ENCODE measurements at places on chromosomes 6 and 20. TPM values are rescaled to one million over a fixed set of nuclear protein-coding genes. Genes with fewer than 3 reads are reported as not detected.

DNA sequence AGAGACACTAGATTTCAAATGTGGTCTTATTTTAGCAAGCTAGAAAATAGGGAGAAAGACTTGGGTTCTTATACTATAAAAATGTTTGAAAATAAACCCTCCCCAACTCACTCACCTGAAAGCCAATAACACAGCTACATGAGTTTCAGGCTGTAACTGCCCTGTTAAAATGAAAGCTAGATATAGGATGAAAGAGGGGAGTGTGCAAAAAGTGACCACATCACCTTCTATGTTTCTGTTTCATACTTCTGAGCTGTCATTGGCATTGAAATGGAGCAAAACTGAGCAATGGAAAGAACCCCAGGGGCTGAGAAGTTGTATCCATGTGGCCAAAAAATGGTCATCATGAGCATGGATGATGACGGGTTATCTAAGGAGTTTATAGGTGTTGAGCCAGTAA is 148.1 kb upstream of the TENT5A start:
- no peak for DNase-seq

GRCh38 chr20:51507216-51508036 is 35.1 kb downstream of the NFATC2 start:
- no peak for DNase-seq

DNA sequence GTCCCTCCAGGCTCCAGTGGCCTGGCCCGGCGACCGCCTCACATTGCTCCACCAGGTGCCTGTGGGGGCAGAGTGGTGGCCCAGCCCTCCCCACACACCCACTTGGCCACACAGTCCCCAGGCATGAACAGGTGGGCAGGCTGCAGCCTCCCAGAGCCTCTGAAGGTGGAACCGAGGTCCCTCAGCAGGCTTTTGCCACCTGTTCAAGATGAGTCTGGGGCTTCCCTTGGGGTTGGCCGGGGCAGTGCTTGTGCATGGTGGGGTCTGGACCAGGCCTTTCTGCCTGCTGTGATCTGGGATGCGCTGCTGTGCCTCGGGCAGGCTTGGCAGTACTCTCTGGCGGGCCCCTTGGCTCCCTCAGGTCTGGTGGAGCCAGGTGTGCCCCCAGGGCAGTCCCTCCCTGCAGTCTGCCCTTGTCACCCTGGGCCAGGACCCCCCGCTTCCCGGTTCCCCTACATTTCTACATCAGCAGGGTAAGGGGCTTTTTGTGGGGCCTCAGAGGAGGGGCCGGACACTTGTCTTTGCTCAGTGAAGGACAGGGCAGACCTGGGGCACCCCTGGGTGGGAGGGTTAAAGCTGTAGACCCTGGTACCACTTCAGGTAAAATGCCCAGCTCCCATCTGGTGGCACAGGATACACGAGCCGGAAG is 2.7 kb upstream of the COL9A3 start:
- no peak for DNase-seq

- DNase-seq: no peak
Measured at GRCh38 chr6:3340358-3340802, 81.6 kb downstream of the PSMG4 start.

- no peak for DNase-seq
Measured at GRCh38 chr6:129981598-129981997, 36.8 kb upstream of the L3MBTL3 start.

GRCh38 chr6:122692175-122692598 is 82.0 kb downstream of the PKIB start:
- DNase-seq: no peak

Gene PERP
- total RNA-seq: 5.7 TPM

Gene ME1
- not detected for total RNA-seq

Gene TSPO2
- total RNA-seq: not detected

Gene IL20RA
- total RNA-seq: not detected

Gene DEFB132
- total RNA-seq: not detected

Data from activated T-helper 1 cell treated with anti-CD3 and anti-CD28 coated beads, Interleukin-12 subunit alpha, Interleukin-12 subunit beta, Interleukin-2, Interleukin-4 antibody, amounts not matched to agents 30 ng/mL and 10 ng/mL and 1 ng/mL, durations not matched to agents 14 hours and 24 hours and 36 hours (primary cell).